CD4-positive, alpha-beta T cell treated with Interleukin-4 for 1 hour (primary cell): ENCODE measurements at places on chromosomes 5 and 9.

DNA sequence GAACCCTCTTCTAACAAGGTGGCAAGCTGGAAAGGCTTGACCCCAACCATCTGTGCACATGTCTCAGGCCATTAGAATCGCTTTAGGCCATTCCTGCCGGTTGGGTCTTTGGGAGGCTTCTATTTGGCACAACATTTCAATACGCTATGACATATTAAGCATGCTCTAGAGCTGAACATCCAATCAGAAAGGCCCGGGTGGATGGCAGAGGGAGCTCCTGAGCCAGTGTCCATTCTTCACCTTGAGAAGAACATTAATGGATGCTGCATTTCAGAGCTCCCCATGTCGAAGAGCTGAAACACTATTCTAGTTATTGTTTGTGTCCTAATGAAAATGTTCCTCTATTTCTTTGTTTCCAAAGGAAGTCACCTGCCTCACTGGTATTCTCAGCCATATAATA lies 12.8 kb downstream of the SPATA9 start:
- no peak for DNase-seq

GRCh38 chr5:52771343-52772039 lies 16.2 kb upstream of the ITGA1 start:
- DNase-seq, result peak; percentile 50

DNA sequence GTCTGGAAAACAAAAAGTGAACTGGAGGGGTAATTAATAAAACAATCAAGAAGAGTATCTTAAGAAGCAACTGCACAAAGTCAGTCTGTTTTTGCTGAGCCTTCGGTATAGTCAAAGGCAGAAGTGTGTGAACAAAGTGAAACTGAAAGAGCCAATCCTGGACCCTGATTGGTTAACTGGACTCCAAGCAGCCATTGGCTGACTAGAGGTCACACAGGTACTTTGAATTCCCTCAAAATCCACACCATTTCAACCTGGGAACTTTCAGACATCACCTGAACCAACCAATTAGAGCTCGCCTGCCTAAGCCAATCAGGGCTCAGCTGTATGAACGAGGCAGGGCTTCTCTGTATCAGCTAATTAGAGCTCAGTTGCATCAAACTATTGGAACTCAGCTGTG lies 286.7 kb downstream of the TLE4 start:
- DNase-seq, result peak; percentile 75

GRCh38 chr5:147857302-147858129 lies 21.0 kb upstream of the SCGB3A2 start:
- DNase-seq, result peak; percentile 37

- DNase-seq, result no peak
Measured at GRCh38 chr5:44943647-44944046, 134.9 kb downstream of the MRPS30 start.

- no peak for DNase-seq
Measured at GRCh38 chr9:134003237-134003636, 11.1 kb upstream of the VAV2 start.

- no peak for DNase-seq
Measured at GRCh38 chr5:6542421-6543345, 90.2 kb downstream of the NSUN2 start.

GRCh38 chr9:135248721-135249120 lies 161.3 kb downstream of the OLFM1 start:
- no peak for DNase-seq

GRCh38 chr5:160959804-160960203 lies 107.8 kb upstream of the ATP10B start:
- DNase-seq, result no peak

DNA sequence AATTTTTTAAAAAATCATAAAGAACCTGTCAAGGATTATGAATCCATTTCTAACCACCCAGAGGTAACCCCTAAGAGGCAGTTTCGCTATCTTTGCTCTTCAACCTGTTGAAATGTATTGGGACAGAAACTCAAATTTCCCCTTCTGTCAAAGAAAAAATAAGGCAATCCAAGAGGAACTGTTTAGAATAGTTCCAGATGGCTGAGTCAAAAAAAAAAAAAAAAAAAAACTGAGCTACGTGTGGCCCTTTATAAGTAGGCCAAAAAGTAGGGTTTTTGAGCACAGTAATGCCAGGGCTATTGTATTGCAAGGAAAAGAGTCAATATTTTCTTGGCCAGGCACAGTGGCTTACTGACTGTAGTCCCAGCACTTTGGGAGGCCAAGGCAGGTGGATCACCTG lies 94.9 kb downstream of the RAD23B start:
- no peak for DNase-seq

DNA sequence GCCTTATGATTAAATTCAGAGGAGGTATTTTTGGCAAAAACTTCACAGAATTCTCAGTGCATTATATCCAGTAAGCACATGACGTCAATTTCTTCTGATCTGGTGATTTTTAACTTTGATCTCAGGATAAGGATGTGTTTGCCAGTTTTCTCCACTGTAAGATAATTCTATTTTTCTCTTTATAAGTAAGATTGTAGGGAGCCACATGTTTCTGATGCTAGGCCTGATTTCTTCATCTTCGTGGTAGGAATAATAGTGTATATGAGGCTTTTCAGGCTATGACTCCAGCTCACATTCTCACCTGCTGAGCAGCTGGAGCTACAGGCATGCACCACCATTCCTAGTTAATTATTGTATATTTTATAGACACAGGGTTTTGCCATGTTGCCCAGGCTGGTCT lies 32.1 kb upstream of the LMNB1 start:
- no peak for DNase-seq

DNA sequence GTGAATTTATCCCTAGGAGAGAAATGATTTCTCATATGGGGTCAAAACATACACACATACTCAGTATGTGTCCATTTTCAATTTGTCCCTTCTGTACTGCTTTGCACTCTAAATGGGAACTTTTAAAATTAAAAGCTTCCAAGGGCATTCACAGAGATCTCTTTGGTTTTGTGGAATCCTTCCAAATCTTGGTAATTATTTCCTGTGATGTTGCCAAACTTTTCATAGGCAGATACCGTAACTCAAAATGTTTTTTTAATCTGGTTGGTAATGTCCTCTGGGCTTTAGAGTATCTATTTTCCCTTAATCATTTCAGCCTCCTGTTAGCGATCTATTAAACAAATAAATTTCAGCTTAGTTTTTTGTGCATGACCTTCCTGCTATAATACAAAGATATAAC lies 282.4 kb downstream of the ARHGEF28 start:
- no peak for DNase-seq

DNA sequence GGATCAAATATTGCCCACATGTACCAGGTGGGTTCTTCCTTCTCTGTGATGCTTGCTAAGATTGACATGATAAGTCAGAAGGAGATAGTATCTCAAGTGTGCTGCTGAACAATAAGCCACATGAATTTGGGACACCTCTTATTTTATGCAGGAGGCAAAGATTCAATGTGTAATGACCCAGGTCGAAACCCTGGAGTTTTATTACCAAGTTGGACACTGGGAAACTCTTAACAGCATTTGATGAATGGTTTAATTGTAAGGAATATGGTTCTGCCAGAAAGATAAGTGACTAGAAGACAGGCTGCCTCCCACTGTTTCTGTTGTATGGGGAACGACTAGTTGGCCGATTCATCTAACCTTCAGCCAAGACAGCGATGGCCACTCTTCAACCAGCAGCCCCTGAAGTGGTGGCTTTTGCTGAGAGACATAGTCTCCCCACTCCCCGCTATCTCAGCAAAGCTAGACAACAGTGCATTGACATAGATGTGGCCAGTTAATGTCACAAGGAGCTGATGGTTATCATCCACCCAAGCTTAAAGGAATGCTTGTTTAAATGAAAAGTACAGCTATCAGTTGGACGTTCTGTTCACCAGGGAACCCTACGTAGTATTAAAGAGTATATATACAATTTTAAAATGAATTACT lies 407.7 kb downstream of the KDM4C start:
- DNase-seq, result no peak

GRCh38 chr5:177456976-177457851 lies 10.6 kb downstream of the PRR7 start:
- peak; percentile 79 for DNase-seq

DNA sequence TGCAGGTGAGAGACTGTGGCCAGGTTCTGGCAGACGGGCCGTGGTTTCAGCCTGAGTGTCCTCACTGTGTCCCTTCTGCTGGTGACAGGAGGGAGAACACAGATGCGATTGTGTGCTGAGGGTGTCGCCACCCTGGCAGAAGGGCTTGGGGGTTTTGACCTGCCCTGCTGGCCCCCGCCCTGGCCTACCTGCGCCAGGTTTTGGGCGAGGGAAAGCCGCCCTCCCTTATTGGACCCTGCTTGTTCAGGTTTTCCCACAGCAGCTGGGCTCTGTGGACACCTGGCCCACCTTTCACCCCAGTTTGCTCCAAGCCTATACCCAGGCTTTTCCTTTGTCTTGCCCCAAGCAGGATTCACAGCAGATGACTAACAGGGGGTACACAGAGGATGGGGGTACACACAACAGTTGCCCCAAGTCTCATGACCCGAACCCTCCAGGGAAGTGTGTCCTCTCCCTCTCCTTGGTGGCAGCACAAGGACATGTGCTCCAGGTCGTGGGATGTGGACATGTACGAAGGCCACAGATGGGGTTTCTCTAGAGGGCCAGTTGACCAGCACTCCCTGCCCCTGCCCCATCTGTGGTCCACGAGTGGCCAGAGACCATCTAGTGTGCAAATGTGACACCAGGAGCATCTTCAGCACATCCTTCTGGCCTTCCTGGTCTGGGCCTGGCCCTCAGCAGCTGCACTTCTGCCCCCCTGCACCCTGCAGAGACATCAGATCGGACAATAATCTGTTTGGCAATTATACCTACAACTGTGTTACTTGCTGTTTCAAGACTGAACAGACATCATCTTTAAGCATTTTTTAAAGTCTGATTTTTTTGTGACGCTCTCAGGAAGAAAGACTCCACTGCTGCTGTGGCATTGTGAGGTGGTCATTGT lies 265.8 kb upstream of the IRX4 start:
- DNase-seq, result no peak

GRCh38 chr5:139574641-139575312 lies 13.6 kb downstream of the UBE2D2 start:
- DNase-seq, result peak; percentile 19

DNA sequence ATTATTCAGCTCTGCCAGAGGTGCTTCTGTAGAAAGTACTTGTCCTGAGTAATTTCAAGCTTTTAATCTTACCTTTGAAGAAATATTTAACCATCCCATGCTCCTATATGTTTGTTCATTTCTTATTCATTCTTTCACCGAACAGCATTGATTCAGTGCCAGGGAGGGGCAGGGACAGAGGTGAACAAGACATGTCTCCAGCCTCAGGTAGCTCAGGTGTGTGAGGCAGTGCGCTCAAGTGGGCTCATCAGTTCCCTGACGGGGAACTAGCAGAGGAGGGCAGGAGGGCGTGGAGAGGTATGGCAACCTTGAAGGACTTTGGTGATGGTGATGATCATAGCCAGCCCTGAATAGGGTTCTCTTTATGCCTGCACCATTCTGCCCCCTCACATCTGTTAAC lies 25.9 kb downstream of the ERGIC1 start:
- no peak for DNase-seq

GRCh38 chr5:62886603-62887315 lies 308.1 kb downstream of the LRRC70 start:
- no peak for DNase-seq

- no peak for DNase-seq
Measured at GRCh38 chr9:131289301-131290035, at the start of gene PLPP7. TSS of gene PLPP7 (plus strand) at chr9:131289723. CDS start at chr9:131289998, 275 bp downstream.

DNA sequence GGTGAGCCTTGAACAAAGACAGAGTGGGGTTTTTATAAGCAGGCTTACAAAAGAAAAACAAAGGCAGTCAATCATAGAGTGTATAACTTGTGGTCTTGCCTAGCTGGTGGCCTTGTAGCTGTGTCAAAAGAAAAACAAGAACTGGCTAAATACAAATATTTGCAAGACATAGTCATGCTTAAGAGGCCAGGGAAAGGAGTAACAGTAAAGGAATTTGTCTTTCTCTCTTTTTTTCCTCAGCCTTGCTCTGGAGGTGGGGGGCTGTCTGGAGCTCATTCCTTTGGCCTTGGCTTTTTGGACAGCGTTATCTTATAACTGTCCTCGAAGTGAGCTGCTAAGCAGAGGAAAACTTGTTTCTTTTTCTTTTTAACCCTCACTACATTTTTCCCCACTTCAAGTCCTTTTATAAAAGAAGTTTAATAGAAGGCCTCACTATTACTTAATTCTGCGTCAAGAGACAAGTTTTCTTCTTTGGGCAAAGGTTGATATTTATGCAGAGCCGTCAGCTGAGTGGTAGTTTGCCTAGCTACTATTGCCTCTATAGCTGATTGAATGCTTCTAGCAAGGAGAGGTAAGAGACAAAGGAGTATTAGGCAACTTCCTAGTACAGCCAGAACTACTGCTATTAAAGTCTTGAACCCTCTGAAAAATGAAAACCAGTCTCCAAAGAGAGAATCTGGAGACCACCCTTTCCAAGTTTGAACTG lies 14.3 kb downstream of the CEL start:
- no peak for DNase-seq

DNA sequence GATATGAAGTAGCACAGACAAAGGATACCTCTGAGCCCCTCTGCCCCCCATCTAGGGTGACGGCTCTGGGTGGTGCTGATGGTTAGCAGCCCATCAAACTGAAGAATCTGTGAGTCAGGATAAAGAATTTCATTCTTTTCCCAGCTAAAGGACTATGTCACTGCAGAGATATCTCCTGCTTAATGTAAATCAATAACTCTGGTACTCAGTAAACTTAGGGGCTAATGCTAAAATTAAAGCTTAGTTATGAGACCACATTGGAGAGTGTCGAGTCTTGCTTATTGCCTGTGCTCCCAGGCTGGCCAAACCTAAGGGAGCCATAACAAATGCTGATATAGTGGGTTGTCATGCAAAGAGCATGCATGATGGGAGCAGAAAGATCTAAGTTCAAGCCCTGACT lies 25.6 kb upstream of the ACTBL2 start:
- no peak for DNase-seq

DNA sequence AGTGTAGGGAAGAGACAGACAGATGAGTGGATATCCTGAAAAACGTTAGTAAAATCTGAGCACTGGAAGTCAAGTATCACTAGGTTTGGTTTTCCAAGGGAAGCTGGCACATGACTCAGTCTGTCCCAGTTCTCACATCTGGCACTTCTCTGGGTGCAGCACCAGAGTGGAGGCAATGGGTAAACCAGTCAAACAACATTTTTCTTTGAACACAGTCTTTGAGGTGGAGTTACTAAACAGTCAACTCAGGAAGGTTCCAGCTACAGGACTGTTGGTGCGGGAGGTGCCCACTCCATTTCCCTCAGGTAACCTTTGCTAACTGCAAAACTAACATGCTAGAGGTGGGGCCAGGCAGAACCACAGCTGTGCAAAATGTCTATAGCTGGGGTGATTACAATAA lies 301.4 kb upstream of the RFX3 start:
- DNase-seq, result no peak

DNA sequence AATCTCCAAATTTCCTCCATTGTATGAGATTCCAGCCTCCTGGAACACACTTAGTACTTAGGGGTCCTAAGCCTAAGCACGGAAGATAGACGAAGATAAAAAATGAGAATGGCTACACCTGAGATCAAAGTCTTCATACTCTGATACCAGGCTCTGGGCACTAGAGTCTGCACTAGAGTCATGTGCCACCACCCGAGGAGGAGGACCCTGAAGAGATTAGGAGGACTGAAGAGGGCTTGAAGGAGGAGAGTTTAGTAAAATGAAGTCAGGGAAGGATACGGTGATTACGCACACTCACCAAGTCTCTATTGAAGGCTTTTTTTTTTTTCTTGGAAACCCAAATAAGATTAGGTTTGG lies 573 bp upstream of the SPATA24 start:
- DNase-seq, result no peak
